ENCODE measurements at places on chromosomes 12 and 14.

DNA sequence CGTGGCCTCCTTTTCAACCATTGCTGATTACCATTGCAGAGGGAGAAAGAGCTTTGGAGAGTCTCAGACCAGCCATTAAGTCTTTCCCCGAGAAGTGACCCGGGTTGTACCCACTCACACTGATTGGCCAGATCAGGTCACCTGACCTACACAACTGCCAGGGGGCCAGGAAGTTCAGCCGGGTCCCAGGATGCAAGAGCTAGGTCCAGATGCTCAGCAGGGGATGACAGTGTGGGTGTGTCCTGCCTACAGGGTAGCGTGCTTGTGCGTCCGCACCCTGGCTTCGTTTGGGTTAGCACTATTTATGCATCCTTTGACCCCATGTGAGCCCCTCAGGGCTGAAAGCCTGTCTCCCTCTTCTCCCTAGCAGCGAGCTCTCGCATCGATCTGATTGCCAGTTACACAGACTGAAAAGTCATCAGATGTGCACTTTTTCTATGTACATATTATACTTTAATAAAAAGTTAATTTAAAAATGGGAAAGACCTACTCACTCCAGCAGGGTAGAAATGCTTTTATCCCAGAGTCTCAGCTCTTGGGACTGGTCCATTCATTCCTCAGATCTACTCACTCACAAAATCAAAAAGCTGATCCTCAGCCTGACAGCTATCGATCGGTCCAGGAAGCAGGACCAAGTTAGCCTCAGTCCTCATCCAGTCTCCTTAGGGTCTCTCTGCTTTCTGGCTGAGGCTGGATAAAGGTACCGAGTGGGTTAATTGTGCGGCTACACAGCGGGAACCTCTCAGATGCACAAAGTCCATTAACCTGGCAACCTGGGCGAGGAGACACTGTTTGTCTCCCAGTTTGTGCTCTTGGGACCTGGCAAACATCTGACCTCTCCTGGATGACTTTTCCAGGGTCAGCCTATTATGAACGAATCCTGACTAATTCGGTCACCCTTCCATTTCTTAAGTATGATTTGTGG is 68.0 kb downstream of the SERPINA3 start:
- DNase-seq: no peak

GRCh38 chr14:62692490-62693106 is 352.7 kb downstream of the KCNH5 start:
- DNase-seq: no peak

DNA sequence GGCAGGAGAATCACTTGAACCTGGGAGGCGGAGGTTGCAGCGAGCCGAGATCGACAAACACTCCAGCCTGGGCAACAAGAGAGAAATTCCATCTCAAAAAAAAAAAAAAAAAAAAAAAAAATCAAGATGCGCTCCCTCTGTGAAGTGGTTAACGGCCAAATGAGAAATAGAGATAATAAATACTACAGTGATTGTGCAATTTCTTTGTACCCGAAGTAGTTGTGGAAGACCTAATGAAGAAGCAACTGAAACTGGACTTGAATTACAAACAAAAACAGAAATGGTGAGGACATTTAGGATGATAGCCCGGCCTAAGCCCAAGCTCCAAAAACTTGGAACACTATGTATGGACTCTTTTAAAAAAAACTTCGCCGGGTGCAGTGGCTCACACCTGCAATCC is 44.2 kb upstream of the CDK17 start:
- no peak for DNase-seq

- DNase-seq: no peak
Measured at GRCh38 chr12:121709478-121709961, 3.0 kb upstream of the TMEM120B start.

GRCh38 chr14:92495027-92495426 is 18.6 kb upstream of the RIN3 start:
- no peak for DNase-seq

- no peak for DNase-seq
Measured at GRCh38 chr12:71896205-71896882, 42.3 kb upstream of the TPH2 start.

GRCh38 chr12:81953541-81953940 is 194.4 kb upstream of the PPFIA2 start:
- no peak for DNase-seq

- DNase-seq: no peak
Measured at GRCh38 chr14:68491793-68492192, 301.1 kb downstream of the ZFP36L1 start.

GRCh38 chr12:126051611-126052107 is 986.4 kb downstream of the AACS start:
- DNase-seq: no peak

DNA sequence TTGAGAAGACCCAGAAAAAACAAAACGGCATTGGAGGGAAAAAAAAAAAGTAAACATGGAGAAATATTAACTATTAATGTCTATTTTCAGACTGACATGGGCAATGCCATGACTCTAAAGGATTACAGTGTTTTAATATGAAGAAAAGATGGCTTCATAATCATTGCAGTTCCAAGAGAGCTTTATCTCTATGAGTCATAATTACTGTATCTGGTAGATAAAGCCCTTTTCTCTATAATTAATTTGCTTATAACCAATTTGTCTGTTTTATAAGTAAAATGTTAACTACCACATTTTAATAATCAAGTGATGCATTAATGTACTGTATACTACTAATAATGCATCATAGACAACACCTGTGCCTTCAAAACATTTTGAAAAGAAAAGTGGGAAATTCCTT is 59.7 kb downstream of the CLIP1 start:
- DNase-seq: no peak

GRCh38 chr12:45216230-45216982 is 511 bp downstream of the ANO6 start:
- peak; percentile 44 for DNase-seq

DNA sequence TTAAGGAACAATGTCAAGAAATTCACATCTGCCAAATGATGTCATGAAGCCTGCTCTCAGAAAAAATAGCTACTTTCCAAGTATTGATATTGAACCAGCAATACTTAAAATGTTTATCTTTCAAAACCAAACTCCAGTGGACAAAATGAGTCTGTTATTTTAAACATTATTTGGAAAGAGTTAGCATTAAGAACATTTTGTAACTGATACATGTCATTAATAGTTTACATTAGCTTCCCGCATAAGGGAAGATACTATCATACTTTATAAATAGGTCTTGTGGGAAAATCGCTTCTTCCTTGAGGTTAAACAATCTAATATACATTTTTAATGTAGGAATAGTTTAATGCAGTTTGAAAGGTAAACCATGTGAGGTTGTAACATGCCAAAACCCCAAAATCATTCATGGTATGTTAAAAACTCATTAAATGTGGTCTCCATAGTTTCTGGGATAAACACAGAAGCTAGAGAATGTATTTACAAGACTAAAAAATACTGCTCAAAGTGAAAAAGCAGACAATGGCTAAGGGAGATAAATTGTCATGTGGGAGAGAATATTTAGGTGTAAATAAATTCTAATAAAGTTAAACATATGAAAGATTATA is 73.4 kb upstream of the ATP2B1 start:
- DNase-seq: no peak

- DNase-seq: no peak
Measured at GRCh38 chr12:67988601-67989021, 636 bp upstream of the IFNG-AS1 start.

- DNase-seq: no peak
Measured at GRCh38 chr14:52840877-52841276, 49.5 kb upstream of the GNPNAT1 start.

DNA sequence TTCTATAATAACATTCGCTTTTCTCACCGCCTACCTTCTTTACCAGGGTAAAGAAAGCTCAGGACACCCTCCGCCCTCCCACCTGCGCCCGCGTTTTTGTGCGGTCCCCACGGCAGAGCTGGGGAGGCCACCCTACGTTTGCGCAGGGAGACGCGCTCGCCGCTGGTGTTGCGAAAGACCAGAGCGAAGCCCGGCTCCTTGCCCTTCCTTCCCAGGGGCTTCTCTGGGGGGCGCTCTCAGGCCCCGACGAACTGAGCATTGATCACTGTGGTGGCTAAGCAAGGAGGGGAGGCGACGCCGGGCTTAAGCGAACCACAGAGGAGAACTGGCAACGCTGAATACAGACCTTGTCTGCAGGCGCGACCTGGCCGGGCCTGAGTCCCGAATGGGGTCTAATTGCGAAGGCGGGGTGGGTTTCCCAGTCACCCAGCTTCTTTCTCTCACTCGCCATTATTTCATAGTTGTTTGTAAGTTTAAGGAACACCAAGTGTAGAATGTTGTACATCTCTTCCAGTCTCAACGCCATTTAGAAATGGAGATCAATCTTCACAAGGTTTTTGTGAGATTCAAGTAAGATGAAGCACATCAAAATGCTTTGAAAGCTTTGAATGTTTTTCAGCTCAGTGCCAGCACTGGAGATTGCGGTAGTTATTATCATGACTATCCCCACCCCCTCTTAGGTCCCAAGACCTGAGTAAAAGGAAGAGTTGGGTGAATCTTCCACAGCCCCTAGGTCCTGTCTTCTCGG is 1.7 kb upstream of the NKX2-1 start:
- DNase-seq: no peak

- no peak for DNase-seq
Measured at GRCh38 chr14:92963301-92964123, 40.6 kb downstream of the CHGA start.

DNA sequence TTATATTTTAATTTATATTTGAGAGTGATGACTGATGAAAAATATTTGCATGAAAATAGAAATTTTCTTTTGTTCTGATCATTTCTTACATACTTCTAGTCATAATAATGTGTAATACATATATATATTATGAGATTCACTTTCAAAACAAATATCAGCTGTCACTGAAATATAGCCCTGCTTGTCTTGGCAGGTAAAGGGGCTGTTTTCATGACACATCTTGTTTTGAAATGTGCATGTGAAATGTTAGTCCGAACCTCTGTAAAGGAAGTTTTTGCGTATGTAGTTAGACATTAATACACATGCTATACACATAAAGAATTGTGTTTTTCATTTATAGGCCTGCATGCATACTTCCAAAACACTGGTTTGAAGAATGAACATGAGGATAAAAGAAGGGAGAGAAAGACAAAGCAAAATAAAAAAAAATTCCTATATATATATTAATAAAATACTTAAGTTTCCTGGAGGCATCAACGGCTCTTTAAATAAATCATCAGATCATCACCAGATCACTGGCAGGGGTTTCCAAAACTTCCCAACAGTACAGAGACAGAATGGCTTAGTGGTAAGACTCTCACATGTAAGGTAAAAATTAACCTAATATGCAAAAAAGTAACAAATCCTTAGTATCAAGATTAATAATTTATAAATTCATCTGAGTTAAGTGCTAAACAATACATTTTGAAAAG is 60.1 kb downstream of the SEL1L start:
- no peak for DNase-seq

DNA sequence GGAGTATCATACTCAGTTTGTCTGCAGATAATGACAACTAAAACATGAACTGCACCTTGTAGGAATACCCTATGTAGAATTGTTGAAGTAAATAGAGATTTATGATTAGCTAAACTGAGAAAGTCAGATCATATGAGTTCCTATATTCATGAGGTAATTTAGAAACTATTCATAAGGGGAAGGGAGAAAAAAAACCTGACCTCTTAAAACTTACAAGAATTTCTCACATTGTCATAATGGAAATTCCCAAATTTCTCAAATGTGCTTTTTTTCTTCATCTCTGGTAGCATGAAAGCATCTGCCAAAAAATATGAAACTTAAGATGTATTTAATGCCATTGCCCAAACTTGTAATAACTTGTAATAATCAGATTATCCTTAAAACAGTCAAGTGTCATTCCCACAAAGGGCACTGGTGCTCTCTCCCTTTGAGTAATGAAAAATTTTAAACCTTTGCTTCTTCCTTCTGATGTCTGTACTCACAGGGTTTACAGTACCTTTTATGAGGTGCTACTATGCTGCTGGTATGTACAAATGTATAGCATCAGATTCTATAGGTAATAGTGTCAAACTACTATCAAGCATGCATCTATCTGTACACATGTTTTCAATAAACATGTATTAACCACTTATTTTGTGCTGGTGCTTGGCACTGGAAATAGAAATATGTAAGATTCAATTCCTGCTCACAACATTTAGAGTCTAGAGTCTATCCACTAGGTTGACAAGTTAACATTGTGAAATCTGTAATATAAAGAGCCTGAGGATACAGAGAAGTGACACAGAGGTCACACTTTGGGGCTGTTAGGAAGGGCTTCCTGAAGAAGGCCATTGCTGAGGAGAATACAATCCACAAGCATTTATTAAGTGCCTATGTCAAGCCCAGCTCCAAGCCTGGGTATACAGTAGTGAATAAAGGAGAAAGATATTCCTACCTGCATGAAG is 17.4 kb upstream of the DRAM1 start:
- no peak for DNase-seq

All from hippocampal formation (tissue), 2 donors.